ENCODE measurements at places on chromosomes 16 and 17. TPM values are rescaled to one million over a fixed set of nuclear protein-coding genes. Genes with fewer than 3 reads are reported as not detected.

The ZG16 gene
- total RNA-seq = 0.11 TPM

The C16orf92 gene
- total RNA-seq = not detected

The P4HB gene
- total RNA-seq = 421 TPM

DNA sequence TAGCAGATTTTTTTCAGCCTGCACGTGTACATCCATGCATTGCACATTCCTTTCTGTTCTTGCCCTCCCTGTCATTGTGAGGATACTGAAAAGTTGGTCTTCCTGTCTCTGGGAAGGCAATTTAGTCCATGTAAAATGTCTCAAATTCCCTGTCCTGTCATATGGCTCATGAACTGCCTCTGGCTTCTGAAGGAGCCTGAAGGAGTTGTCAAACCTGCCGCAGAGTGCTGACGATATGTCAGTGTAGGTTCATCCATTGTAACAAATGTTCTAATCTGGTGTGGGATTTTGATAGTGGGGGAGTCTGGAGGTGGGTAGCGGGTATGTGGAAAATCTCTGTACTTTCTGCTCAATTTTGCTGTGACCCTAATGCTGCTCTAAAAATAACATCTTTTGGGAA lies 59.6 kb downstream of the YPEL2 start:
- DNase-seq = no peak
- no peak overlapping the region for H3K4me3 ChIP-seq
- H3K27ac ChIP-seq = peak overlapping the region; percentile 77
- no peaks in the 10 kb centered on the region for H3K27me3 ChIP-seq
- peaks cover 19% of the 10 kb centered on the region for H3K36me3 ChIP-seq

DNA sequence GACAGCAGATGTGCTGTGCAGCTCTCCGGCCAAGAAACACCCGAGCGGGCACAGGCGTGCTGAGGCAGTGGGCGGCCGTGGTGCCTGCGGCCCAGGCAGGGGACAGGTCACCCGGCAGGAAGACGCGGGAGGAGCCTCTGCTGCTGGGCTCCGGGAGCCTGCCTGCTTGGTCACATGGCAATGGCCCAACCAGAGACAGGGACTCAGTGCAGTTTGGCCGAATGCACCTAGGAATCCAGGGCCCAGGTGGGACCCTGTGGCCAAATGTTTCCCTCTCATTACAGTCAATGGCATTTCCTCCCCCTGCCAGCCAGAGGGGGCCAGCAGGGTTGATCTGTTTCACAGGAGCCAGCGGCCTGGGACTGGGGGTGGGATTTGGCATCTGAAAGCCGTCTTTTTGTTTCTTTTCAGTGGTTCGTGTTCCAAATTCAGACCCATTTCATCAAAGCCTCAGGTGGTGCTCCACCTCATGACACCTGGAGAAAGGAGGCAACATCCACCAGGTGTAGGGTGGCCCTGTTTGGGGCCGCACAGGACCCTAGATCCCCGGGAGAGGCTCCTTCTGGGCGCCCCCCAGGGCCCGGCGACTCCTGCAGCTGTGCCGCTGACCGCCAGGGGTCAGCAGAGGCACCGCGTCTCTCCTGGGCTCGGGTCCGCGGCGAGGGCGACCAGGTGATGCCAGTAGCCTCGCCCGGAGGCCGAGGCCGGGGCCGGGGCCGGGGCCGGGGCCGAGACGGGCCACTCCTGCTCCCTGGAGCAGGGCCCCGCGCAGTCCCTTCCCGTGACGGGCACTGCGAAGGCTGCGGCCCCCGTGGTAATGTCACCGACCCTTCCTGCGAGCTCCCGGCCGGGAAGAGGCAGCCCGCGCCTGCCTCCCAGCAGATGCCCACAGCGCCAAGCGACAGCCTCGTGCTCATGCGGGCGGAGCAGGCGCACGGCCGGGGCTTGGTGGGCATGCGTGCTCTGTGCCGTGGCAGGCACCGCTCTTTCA lies 118.5 kb downstream of the C16orf78 start:
- peaks cover 3% of the 10 kb centered on the region for H3K27me3 ChIP-seq
- H3K4me3 ChIP-seq = peak overlapping the region; percentile 49
- peak; percentile 41 for DNase-seq
- peaks cover under 1% of the 10 kb centered on the region for H3K36me3 ChIP-seq
- H3K27ac ChIP-seq = no peak overlapping the region

- H3K27me3 ChIP-seq = peaks cover under 1% of the 10 kb centered on the region
- peak; percentile 64 for DNase-seq
- no peaks in the 10 kb centered on the region for H3K4me1 ChIP-seq
- no peak overlapping the region for H3K4me3 ChIP-seq
- H3K27ac ChIP-seq = no peak overlapping the region
Observed at GRCh38 chr17:8887834-8888703, 20.6 kb upstream of the PIK3R6 start.

DNA sequence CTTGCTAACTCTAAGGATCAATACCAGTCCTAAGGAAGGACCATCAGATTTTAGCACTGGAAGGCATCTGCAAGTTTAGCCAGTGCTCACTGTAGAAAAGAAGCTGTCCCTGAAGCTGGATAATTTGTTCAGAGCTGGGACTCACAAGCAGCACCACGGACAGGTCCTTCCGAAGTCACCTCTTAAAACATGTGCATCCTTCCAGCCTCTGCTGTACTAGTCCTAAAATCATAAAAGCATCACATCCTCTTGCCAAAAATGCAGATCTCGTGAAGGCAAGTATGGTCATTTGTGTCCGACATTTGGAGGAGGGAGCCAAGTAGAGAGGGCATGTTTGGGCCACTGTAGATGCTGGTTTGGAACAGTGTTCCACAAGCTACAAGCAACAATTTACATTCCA lies 506.9 kb downstream of the RBFOX1 start:
- H3K4me1 ChIP-seq = no peaks in the 10 kb centered on the region
- H3K27ac ChIP-seq = no peak overlapping the region
- H3K4me3 ChIP-seq = no peak overlapping the region
- H3K27me3 ChIP-seq = no peaks in the 10 kb centered on the region

- no peaks in the 10 kb centered on the region for H3K36me3 ChIP-seq
- DNase-seq = no peak
- peaks cover 57% of the 10 kb centered on the region for H3K27me3 ChIP-seq
- no peak overlapping the region for H3K27ac ChIP-seq
- no peaks in the 10 kb centered on the region for H3K4me1 ChIP-seq
Observed at GRCh38 chr16:79564671-79565107, 35.8 kb downstream of the MAF start.

DNA sequence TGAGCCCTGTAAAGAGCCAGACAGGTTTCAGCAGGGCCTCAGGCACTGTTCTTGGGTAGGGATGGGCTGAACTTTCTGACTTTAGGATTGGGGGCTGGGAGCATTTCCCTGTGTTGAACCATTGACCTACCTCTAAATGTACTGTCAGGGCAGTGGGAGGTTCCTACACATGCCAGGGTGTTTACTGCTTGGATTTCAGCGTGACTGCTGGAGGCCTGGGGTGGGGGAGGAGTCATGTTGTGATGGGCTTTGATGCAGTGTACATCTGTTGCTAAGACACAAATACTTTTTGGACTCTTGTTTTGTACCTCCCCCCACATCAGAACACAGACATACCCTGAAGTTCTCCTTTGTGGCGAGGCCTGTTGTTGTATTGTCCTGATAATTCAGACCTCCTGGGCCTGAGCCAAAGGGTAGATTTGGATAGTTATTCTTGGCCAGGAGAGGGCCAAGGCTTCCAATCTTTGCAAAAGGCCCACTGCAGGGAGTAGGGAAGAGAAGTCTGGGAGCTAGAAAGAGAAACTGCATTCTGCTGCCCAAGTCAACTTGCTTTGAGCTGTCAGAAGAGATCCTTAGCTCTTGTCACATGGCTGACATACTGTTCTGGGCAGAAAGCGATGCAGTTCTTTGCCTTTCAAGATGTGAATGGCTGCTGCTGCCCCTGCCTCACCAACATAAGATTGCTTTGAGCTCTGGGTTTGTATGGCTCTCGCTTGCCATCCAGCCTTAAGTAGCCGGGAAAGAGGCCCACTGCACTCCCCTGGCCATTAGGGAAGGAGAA lies 3.7 kb downstream of the NFE2L1 start:
- H3K27ac ChIP-seq = peak overlapping the region; percentile 100
- H3K36me3 ChIP-seq = peaks cover 14% of the 10 kb centered on the region
- peaks cover 68% of the 10 kb centered on the region for H3K4me1 ChIP-seq
- H3K4me3 ChIP-seq = peak overlapping the region; percentile 44

- H3K4me3 ChIP-seq = no peak overlapping the region
- peaks cover 2% of the 10 kb centered on the region for H3K4me1 ChIP-seq
- no peak overlapping the region for H3K27ac ChIP-seq
- H3K36me3 ChIP-seq = peaks cover 17% of the 10 kb centered on the region
- H3K27me3 ChIP-seq = no peaks in the 10 kb centered on the region
- DNase-seq = no peak
Observed at GRCh38 chr16:610513-611381, 20.0 kb upstream of the WFIKKN1 start.

DNA sequence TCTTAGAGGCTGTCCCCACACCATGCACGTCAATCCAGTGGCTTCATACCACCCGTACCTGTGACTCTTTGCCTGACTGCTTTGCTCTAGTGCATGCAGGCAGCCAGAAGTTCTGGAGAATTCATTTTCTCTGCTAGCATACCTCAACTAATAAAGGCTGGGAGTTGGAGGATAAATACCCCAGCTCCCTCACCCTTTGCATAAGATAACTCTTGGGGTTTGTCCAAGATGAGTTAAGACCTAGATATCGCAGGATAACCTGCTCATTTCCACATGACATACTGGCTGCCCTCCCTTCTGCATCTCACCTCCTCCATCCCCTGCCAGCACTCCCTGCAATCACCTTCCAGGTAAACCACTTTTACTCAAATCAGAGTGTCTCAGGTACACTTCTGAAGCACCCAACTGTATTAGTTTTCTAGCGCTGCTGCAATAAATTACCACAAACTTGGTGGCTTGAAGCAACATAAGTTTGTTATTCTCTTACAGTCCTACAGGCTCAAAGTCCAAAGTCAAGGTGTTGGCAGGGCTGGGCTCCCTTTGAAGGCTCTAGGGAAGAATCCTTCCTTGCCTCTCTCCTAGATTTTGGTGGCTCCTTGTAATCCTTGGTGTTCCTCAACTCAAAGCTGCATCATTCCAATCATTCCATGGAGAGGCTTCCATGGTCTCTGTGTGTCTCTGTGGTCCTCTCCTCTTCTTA lies 146.8 kb downstream of the CRLF3 start:
- no peaks in the 10 kb centered on the region for H3K36me3 ChIP-seq
- no peaks in the 10 kb centered on the region for H3K4me1 ChIP-seq
- DNase-seq = no peak
- no peak overlapping the region for H3K4me3 ChIP-seq
- H3K27me3 ChIP-seq = no peaks in the 10 kb centered on the region

DNA sequence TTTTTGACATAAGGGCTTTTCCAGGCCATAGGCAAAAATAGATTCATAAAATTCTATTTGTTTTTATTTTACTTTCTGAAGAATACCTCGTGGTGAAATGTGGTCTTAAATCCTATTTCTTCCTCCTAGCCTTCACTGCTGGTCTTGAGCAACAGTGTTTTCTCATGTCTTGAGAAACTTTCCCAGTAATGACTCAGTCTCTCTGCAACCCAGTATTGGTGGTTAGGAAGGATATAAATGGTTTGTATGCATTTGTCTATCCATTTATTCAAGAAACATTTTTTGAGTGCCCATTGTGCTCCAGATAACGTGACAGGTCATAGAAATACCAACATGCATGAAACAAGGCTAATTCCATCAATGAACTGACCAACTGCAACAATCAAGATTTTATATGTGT lies 213.9 kb downstream of the TMEM114 start:
- no peaks in the 10 kb centered on the region for H3K36me3 ChIP-seq
- no peak overlapping the region for H3K27ac ChIP-seq
- no peak overlapping the region for H3K4me3 ChIP-seq
- H3K4me1 ChIP-seq = no peaks in the 10 kb centered on the region
- no peak for DNase-seq

GRCh38 chr16:62060089-62060488 lies 23.9 kb upstream of the CDH8 start:
- H3K4me1 ChIP-seq = no peaks in the 10 kb centered on the region
- no peak overlapping the region for H3K4me3 ChIP-seq
- no peak overlapping the region for H3K27ac ChIP-seq
- no peaks in the 10 kb centered on the region for H3K36me3 ChIP-seq

GRCh38 chr17:82204831-82205719 lies 7.6 kb downstream of the CCDC57 start:
- peak overlapping the region; percentile 16 for H3K27ac ChIP-seq
- H3K36me3 ChIP-seq = peaks cover 5% of the 10 kb centered on the region
- DNase-seq = no peak

DNA sequence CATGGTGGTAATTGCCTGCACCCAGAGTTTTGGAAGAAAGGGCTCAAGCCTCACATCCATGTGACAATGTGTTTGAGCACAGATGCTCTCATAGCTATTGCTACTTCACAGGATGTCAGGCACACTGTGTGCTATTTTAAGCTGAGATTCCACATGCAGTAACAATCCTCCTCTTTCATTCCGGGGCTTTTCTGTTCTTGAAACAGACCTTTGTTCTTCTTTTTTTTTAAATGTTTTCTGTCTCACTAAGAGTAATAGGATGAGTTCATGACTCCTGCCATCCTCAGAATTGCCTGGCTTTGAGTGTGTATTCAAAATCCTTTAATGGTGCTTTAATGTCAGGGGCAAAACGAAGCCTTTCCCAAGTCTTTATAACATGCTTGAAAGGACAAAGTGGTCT lies 198.9 kb downstream of the ABCC12 start:
- H3K4me1 ChIP-seq = no peaks in the 10 kb centered on the region
- no peak overlapping the region for H3K27ac ChIP-seq
- H3K36me3 ChIP-seq = no peaks in the 10 kb centered on the region
- DNase-seq = no peak
- no peak overlapping the region for H3K4me3 ChIP-seq
